ENCODE measurements at places on chromosomes 4 and X. TPM values are rescaled to one million over a fixed set of nuclear protein-coding genes. Genes with fewer than 3 reads are reported as not detected.
A peak's percentile ranks its signal among the peaks of the same experiment; 100 is the strongest.

Gene ACSL1
- 98.1 TPM for total RNA-seq

Gene MSN
- 391 TPM for total RNA-seq

Gene CENPVL2
- not detected for total RNA-seq

Gene MED12
- 42.7 TPM for total RNA-seq

Gene PRPS2
- total RNA-seq, result 36.1 TPM

Gene CCNA2
- 1.4 TPM for total RNA-seq

Gene CENPE
- total RNA-seq, result 2.5 TPM

Gene PPEF2
- total RNA-seq, result not detected

GRCh38 chr4:112881842-112882241 lies 167.6 kb upstream of the ANK2 start:
- no peak for DNase-seq

GRCh38 chr4:84151574-84151973 lies 347.5 kb downstream of the NKX6-1 start:
- no peak for DNase-seq

- DNase-seq, result no peak
Observed at GRCh38 chrX:134683351-134684005, 25.2 kb upstream of the PLAC1 start.

DNA sequence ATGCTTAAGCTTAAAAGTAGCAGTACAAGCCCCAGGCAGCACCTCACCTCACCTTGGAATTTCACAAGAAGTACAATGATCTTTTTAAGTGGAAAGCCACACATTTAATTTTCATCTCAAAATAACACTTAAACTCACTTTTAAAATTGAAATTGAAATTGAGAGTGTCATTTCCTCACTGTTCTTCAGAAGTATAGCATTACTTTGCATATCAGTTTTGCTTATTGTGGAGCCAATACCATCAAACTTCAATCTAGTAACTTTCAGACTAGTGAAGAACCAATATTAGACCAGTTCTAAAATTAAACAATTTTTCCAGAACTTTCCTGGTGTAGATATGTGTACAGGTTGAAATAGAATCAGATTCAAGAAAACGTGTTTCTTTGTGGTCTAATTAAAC lies 242.4 kb downstream of the NDST4 start:
- no peak for DNase-seq

DNA sequence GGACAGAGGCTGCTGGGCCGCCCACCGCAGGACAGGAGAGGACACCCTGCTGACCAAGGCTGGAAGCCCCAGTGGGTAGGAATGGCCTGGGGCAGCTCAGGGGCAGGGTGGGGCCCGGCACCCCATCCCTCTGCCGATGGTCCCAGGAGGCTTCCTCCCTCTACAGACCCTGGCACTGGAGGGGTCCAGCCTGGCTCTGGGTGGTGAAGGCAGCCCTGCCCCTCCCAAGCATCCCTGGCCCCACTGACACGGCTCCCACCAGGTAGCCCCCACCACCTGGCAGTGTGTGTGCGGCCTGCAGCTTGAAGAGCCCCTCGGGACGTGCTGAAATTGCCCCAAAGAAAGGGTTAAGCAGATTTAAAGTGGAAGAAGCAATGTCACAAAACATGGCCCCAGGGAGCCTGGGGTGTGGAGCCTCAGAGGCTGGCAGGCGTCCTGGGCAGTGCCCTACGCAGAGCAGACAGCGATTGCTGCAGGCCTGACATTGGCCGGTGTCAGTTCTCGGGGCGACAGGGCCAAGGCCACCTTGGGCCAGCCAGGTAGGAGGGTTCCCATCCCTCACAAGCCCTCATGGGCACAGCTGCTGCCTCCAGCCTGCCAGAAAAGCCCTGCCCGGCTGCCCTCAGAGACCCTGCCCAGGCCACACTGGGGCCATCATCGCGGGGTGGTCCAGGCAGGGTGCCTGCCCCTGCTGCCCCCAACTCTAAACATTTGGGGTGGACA lies 80.5 kb downstream of the FAM53A start:
- DNase-seq, result no peak

DNA sequence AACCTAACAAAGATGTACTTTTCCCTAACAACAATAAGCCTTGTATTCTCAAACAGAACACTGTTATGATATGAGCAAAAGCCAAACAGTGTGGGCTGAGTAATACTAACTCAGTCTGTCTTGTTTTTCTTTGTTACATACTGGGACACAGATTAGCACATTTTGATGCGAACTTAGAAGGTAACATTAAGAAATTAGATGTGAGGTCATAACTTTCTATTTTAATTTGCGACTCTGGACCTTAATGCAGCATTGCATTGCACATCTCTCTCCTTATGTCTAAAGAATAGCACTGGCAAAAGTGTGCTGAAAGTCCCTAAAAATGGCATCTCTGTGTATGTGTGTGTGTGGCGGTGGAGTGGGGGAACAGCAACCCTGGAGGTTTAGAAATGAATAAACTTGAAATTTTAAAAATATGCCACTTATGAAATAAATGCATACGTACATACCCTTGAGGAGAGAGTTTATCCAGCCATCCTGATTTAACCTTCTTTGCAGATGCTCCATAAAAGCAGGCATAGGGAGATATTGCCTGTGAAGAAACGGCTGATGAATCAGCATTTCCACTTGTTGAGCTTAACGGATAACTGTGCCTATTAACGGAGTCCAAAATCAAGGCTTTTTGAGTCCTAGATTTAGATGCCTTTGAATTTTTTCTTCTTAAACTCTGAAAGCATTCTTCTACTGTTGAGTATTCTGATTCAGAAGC lies 34.2 kb downstream of the ARAP2 start:
- DNase-seq, result no peak

DNA sequence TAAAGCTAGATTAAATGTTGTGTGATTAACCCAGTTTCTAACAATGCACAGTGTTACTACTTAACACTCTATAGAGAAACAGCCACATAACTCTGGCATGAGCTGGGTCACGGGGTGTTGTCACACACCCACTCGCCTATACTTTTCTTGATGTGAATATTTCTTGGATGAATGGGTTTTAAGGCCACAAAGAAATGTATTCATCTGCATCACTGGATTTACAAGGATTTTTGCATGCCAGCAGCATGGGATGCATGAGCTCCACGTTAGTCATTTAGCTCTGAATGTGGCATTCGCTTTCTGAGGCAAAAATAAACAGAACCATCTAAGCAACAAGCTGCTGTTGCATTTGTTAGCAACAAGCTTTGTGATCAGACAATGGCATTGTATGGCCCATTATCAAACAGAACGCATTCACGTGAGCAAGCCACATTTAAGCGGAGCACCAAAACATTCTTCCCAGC lies 89.7 kb downstream of the LRP2BP start:
- DNase-seq, result peak; percentile 24

DNA sequence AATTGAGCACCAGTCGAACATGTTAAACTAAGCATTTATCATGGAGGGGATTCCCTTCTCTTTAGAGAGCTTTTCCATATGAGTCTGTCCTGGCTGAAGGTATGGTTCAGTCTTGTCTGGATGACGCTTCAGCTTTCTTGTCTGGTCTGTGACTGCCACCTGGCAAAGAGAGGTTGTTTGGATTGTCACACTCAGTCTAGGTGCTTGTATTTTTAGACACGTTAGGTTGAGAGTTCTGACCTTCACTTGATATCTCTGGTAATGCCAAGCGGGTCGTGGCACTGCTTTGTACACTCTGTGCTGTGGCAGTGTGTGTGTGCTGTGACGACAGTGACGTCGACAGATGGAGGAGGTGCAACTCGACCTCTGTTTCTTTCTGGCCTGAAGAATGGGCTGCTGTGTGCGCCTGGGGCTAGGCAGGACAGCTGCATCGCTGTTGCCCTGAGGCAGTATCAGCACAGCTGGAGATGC lies 12.6 kb downstream of the NOCT start:
- DNase-seq, result no peak

DNA sequence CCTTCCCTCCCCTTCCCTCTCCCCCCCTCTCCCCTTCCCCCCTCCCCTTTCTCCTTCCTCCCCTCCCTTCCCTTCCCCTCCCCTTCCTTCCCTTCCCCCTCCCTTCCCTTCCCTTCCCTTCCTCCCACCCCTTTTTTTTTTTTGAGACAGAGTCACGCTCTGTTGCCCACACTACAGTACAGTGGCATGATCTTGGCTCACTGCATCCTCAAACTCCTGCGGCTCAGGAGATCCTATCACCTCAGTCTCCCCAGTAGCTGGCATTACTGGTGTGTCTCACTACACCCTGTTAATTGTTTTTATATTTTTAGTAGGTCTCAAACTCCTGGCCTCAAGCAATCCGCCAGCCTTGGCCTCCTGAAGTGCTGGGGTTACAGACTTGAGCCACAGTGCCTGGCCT lies 66.6 kb downstream of the TBC1D9 start:
- DNase-seq, result no peak

GRCh38 chr4:152206185-152206584 lies 329.7 kb downstream of the FBXW7 start:
- no peak for DNase-seq

DNA sequence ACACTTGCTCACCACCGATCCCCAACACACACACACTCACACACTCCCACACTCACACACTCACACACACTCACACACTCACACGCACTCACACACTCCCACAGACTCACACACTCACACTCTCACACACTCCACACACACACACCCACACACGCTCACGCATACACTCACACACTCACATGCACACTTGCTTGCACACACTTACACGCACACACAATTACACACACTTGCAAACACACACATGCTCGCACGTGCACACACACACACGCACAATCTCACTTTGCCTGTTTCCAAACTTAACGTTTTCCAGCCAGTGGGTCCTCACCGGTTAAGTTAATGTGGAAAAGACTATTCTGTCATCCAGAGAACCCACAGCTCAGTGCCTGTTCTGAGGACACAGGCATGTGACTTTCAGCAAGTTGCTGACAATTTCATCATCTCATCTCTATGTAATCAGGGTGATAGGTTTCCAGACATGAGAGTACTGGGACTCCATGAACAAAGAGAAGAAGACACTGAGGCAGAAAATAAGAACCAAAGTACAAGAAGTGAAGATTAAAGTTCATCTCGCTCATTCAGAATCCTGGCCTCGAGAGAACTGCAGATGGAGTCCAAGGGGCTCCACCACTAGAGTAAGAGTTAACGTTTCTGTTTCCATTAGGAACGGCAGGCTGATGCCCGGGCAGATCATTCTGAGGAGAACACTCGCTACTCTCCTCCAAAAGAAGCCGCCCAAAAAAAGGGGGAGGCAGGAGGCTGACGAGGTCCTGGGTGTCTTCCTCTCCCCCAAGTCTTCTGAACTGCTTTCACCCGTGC lies 153.2 kb upstream of the FRG1 start:
- no peak for DNase-seq
